ENCODE measurements at places on chromosomes 5 and 9.

GRCh38 chr5:17373406-17373805, 124.6 kb upstream of the TAF11L2 start:
- DNase-seq: no peak

- DNase-seq: no peak
Measured at GRCh38 chr5:71910741-71911140, 191.7 kb downstream of the CARTPT start.

GRCh38 chr5:134458234-134459009, 46.7 kb upstream of the CDKN2AIPNL start:
- no peak for DNase-seq

GRCh38 chr5:157860898-157861890, 2.2 kb upstream of the CLINT1 start:
- no peak for DNase-seq

GRCh38 chr5:51162245-51162644, 221.0 kb upstream of the ISL1 start:
- no peak for DNase-seq
